ENCODE measurements at places on chromosomes 7 and 10.
A peak's percentile ranks its signal among the peaks of the same experiment; 100 is the strongest.

GRCh38 chr10:117272195-117273076 is 31.5 kb downstream of the SLC18A2 start:
- DNase-seq = no peak

GRCh38 chr10:3807211-3807927 is 22.4 kb upstream of the KLF6 start:
- no peak for DNase-seq

- DNase-seq = no peak
Measured at GRCh38 chr10:112168733-112169132, 14.8 kb downstream of the GPAM start.

GRCh38 chr7:55509322-55509721 is 63.0 kb downstream of the VOPP1 start:
- DNase-seq = no peak

- no peak for DNase-seq
Measured at GRCh38 chr10:13859979-13860654, 273.4 kb downstream of the PRPF18 start.

DNA sequence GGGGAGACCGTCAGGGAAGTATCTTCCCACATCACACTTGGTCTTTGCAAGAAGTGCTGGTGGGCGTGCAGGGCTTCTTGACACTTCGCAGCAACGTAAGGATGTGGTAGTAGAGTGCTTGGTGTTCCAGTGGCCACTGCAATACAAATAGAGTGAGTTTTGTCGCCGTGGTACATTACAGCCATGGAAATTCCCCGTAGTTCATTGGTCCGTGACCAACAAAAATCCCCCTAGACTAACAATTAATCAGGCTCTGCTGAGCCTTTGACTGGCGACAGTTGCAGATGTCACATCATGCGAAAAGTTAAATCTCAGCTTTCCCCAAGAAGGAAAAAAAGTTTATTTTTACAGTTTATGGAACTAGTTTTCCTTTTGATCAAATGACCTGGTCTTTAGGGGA is 134.7 kb downstream of the MGMT start:
- no peak for DNase-seq

DNA sequence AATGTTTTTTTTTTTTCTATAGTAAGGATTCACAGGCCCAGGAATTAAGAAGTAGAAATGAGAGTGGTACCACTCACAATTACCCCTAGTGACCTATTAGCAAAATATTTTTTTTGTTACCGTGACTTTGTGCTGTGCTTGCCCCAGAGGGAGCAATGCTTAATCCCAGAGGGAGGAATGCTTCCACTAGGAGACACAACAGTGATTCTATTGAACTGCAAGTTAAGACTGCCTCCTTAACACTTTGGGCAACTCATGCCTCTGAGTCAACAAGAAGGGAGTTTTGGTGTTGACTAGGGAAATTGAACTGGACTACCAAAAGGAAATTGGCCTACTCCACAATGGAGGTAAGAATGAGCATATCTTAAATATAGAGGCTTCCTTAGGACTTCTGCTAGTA is 17.2 kb upstream of the MEOX2 start:
- no peak for DNase-seq

DNA sequence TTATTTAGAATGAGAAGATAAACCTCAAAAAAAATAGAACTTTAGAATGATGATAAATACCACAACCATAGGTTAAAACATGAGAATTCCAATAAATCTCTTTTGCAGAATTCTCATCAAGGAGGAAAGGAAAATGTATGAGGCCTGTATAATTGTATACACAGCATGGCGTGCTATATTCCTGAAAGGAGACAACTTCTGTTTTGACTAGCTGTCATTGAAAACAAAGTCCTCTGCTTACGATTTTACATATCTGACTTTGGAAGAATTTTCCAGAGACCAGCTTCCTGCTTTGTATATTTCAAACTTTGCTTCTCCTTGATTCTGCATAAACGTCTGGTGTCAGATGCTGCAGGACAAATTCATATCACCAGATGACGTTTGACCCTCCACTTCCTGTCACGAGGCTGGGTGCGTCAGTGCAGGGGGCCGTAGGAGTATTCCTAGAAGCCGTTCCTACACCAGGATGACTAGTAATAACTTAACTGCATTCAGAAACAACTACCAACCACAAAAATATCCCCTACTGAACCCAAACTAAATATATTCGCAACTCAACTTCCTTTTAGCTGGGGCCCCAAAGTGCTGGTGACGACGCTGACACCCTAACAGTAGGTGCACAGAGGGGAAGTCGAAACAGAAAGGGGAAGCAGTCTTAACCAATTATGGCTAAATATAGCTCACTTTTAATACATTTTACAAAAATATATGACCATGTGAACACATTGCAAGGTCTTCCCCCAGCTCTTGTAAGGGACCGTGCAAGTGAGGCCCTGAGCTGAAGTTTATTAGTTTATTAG is 178.6 kb upstream of the INHBA start:
- peak; percentile 31 for DNase-seq

DNA sequence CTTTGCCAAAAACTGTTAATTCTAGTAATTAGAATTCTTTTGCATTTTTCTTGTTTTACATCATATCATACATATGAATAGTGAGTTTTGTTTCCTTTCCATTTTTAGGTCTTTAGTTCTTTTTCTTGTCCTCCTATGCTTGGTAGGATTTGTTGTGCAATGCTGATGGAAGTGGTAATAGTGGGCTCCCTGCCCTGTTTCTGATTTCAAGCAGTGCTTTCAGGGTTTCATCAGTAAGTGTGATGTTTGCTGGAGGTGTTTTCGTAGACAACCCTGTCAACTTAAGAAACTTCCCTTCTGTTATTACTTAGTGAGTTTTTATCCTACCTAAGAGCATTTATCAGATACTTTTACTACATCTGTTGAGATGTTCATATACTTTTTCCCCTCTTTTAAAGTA is 50.5 kb downstream of the CSGALNACT2 start:
- no peak for DNase-seq

DNA sequence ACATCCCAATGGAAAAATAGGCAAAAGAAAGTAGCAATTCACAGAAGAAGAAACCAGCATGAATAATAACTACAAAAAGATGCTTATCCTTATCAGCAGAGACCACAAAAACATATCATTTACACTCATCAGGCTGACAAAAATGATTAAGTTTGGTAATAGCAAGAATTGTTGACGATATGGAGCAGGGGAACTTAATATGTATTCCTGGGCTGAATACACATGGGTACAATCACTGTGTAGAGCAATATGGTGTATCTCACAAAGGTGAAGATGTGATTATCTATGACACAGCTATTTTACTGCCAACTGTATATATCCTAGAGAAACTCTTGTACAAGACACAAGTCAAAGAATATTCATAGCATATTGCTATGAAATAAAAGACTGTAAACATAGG is 141.8 kb upstream of the NOBOX start:
- no peak for DNase-seq

DNA sequence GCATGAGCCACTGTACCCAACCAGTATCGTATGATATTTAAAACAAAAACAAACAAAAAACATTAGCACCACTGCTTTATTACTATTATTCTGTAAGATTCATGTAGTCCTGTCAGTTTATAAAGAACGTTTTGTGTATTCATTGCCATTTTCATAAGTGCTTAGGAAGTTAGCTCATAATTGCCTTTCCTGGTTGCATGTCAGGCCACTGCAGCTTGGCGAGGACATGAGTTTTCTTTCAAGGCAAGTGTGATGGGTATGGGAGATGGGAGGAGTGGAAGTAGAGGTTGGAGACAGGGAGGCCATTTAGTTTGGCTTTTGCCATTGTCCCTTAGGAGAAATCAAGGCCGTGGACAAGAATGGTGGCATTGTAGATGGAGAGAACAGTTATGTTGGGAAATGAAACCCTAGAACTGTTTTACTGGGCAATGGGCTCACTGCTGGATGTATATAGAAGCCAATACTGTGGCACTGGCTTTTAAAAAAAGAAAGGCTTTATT is 48.9 kb downstream of the TYW1 start:
- no peak for DNase-seq

GRCh38 chr7:132084776-132085388 is 491.4 kb downstream of the PLXNA4 start:
- DNase-seq = no peak

GRCh38 chr7:29613100-29613499 is 49.5 kb downstream of the PRR15 start:
- no peak for DNase-seq

- DNase-seq = no peak
Measured at GRCh38 chr7:137366995-137367394, 23.5 kb upstream of the PTN start.

GRCh38 chr10:29326299-29326698 is 37.4 kb downstream of the LYZL1 start:
- DNase-seq = no peak

GRCh38 chr7:124072603-124073309 is 39.9 kb upstream of the TMEM229A start:
- no peak for DNase-seq

DNA sequence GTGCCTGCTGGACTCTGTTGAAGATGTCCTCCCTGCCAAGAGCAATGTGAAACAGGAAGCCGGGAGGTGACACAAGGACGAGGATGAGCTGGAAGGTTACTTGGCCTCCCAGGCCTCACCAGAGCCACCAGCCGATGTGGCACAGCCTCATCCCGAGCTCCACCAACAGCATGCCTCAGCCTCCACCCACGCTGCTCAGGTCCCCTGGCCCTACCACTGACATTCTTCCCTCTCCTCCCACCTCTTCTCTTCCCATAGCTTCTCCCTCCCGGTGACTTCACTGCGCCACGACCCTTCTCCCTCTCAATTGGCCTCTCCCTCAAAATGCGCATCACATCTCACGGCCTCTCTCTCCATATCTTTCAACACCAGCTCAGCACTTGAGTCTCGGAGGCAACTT is 249.9 kb downstream of the SKAP2 start:
- no peak for DNase-seq

DNA sequence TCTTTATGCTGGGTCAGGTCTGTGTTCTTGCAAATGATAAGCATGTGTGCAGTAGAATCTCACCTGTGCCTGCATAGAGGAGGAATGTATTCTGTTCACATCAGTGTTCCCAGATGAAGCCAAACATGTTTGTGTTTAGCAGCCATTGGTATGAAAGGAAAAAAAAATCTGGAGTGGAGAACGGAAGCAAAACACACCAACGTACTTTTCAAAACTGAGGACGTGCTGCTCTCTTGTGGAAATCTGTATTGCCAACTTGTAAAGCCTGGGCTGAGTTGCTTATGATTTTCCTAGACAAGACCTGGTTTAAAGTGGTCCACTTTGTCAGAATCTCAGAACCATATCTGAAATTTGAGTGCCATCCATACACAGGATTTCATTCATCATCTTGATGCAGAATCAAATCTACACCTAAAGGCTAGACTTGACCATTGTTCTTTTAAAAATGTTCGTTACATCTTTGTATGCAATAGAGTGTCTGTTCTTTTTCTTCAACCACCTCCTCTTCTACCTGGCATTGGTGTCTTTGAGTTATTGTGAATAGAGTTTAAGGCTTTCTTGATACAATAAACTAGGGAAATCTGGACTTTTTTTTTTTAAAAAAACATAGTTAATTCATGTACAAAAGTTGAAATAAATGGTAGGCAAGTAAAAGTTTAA is 367.7 kb downstream of the PHF14 start:
- no peak for DNase-seq

DNA sequence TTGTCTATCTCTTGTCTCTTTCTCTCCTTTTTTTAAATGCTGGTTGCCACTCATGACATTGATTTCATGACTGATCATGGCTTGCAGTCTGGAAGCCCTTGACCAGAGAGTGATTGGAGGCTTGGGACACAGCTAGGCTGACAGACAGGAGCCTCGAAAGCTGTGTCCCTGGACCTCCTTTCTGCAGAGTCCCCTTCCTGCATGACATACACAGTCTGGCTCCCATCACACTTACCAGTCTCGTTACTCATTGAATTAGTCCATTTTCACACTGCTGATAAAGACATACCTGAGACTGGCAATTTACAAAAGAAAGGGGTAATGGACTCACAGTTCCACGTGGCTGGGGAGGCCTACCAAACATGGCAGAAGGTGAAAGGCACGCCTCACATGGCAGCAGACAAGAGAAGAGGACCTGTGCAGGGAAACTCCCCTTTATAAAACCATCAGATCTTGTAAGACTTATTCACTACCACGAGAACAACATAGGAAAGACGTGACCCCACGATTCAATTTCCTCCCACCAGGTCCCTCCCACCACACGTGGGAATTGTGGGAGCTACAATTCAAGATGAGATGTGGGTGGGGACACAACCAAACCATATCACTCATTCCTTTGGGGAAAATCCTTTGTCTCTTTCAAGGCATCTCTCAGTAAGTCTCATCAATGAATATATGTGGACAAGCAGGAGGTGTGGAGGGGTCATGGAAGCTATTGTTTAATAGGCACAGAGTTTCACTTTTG is 102.3 kb downstream of the TBXAS1 start:
- no peak for DNase-seq

DNA sequence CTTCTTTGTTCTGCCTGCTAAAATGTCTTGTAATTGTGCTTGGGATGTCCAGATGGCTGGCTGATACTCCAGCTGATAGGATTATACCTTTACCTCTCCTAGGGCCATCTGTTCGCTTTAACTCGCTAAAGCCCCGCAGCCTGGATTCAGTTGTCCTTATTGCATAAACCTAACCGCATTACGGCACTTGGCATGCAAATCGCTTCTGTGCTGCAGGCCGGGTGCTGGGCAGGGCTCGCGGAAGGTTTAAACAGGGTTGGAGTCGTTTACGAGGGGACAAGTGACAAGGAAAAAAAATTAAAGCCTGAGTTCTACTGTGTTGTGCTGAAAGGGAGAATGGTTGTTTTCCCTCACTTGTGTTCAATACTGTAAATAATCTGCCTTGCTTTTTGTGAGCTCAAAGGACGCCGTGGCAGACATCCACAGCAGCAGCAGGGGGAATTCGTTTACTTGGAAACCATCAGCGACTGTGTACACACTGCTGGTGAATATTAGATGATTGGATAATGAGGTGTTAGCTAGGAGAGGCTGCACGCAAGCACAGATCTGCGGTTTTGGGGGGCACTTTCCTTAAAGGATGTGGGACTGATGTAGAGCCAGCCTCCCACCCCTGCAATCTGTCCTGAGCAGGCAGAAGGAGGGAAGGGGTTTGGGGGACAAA is 93.0 kb downstream of the EBF3 start:
- DNase-seq = no peak

DNA sequence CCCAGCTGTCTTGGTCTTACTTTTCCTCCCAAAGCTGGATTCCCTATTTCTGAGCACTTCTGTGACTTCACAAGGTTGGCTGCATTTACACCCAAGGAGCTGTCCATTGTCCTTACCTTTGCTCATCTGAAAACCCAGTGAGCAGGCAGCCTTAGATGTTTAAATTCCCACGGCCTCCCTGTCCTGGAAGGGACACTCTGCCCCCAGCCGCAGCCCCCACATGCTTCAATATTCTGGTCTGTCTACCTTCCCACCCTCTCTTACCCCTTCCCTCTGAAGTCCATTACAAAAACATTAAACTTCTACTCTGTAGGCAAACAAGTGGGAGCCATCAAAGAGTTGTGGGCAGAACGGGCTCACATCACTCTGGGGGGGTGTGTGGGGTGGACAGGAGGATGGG is 73.8 kb upstream of the EFCAB10 start:
- DNase-seq = no peak

DNA sequence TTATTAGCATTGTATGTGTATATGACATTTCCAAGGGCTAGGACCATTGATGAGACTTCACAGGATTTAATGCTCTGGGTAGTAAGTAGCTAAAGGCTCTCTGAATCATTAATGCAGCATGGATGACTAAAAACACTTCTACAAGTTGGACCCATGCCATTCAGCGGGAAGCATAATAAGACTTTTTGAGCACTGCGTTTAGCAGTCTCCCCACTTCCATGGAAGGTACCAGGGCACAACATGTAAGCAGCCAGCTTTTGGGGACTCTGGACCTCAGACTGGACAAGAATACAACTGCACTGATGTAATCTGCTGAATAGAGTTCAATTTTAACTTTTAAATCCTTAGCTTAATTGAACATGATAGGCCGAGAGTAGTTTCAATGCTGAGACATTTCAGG is 191.7 kb upstream of the IMMP2L start:
- DNase-seq = no peak
